Vagina (tissue), 2 donors: ENCODE measurements at places on chromosomes 12 and 14. TPM values are rescaled to one million over a fixed set of nuclear protein-coding genes. Genes with fewer than 3 reads are reported as not detected.

SERPINA1 gene
- 6.1 TPM for total RNA-seq

DHH gene
- 1.5 TPM for total RNA-seq

DNAI7 gene
- 3.4 TPM for total RNA-seq

GYS2 gene
- total RNA-seq, result 0.98 TPM

GRCh38 chr12:28506271-28506670, 316.0 kb downstream of the CCDC91 start:
- H3K27ac ChIP-seq, result no peak overlapping the region
- no peaks in the 10 kb centered on the region for H3K27me3 ChIP-seq
- no peak for DNase-seq
- no peaks in the 10 kb centered on the region for H3K36me3 ChIP-seq
- no peak overlapping the region for H3K4me3 ChIP-seq
- no peaks in the 10 kb centered on the region for H3K4me1 ChIP-seq

GRCh38 chr14:101373690-101374295, 187.5 kb upstream of the DIO3 start:
- no peak overlapping the region for H3K4me3 ChIP-seq
- no peak overlapping the region for H3K27ac ChIP-seq
- DNase-seq, result peak; percentile 81
- peaks cover 17% of the 10 kb centered on the region for H3K4me1 ChIP-seq

DNA sequence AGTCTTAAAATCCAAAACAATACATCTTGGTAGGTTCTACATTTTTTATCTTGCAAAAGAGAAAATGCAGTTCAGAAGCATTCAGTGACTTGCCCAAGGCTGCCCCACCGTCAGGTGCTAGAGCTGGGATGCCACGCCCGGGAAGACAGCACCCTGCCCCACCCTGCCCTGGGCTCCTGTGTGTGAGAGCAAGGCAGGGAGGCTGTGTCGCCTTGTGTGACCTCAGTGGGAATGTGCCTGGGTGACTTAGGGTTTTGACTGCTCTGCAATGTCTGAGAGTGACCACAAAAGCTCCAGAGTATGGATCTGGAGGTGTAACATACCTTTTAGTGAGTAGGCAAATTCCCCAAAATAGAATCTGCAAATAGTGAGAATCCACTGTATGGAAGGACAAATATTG, 60.0 kb downstream of the AACS start:
- H3K27ac ChIP-seq, result no peak overlapping the region
- DNase-seq, result no peak
- no peaks in the 10 kb centered on the region for H3K4me1 ChIP-seq

DNA sequence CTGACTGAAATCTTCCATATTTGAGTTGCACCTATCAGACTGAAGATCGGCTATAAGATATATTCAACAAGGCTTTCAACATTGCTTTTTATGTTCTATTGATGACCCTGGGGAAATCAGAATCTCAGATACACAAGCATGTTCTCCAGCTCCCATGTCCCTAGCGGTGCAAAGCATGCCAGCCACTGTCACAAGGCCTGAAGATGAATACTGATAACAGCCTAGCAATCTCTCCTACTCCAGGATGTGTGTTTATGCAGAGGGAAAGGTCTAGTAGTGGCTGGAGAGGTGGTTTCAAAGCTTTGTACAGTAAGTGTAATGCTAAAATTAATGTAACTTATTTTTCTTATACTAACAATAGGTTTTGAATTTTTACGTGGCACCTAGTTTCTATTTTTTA, 64.6 kb downstream of the SOX5 start:
- H3K27me3 ChIP-seq, result no peaks in the 10 kb centered on the region
- no peak for DNase-seq
- no peak overlapping the region for H3K4me3 ChIP-seq
- H3K4me1 ChIP-seq, result no peaks in the 10 kb centered on the region
- no peaks in the 10 kb centered on the region for H3K36me3 ChIP-seq
- no peak overlapping the region for H3K27ac ChIP-seq

DNA sequence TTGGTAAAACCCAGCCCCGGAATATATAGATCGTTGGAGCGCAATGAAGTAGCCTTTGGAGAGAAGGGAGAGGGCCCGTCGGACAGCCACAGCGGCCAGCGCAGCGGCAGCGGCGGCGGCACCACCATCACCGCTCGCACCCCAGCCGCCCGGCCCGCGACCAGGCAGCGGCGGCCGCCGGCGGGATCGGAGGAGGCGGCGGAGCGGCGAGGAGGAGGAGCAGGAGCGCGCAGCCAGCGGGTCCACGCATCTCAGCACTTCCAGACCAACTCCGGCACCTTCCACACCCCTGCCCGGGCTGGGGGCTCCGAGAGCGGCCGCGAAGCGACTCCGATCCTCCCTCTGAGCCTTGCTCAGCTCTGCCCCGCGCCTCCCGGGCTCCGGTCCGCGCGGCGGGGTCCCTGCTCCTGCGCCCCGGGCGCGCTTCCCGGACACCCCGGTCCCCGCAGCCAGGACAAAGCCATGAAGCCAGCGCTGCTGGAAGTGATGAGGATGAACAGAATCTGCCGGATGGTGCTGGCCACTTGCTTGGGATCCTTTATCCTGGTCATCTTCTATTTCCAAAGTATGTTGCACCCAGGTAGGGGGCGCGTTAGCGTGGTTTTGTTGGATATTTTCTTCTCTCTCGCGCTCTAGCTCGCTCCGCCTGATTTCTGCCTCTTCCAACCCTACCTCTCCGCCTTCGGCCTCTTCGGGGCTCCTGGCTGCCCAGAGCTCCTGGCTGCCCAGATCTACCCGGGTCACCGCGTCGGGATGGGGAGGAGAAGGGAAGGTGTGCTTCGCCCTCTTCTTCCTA, 400 bp downstream of the CHST11 start:
- peak overlapping the region; percentile 82 for H3K27ac ChIP-seq
- H3K4me1 ChIP-seq, result peaks cover 30% of the 10 kb centered on the region
- no peaks in the 10 kb centered on the region for H3K27me3 ChIP-seq
- no peak for DNase-seq

GRCh38 chr14:55706365-55706684, 126.3 kb downstream of the KTN1 start:
- DNase-seq, result no peak
- H3K27me3 ChIP-seq, result no peaks in the 10 kb centered on the region
- H3K4me1 ChIP-seq, result no peaks in the 10 kb centered on the region
- H3K36me3 ChIP-seq, result no peaks in the 10 kb centered on the region

- no peaks in the 10 kb centered on the region for H3K36me3 ChIP-seq
- no peak overlapping the region for H3K4me3 ChIP-seq
- DNase-seq, result no peak
- no peak overlapping the region for H3K27ac ChIP-seq
These were observed 864.2 kb upstream of the MGAT4C start for GRCh38 chr12:87120440-87120839.

GRCh38 chr14:83473416-83474235, 1940.0 kb upstream of the SEL1L start:
- no peak overlapping the region for H3K27ac ChIP-seq
- no peak overlapping the region for H3K4me3 ChIP-seq
- no peaks in the 10 kb centered on the region for H3K27me3 ChIP-seq

DNA sequence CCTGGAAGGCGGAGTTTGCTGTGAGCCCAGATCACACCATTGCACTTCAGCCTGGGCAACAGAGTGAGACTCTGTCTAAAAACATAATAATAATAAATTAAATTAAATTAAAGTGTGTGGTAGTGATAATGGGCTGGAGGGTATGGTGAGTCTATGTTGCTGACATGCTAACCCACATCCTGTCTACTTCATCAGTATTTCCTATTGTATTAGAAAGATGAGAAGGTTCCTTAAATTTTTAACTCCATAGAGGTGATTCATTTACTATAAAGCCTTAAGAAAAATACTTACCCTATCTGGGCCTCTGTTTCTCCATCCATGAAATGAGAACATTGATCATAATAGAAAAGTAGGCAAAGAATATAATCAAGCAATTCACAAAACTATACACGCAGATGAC, 280.5 kb downstream of the FBXL14 start:
- peaks cover 12% of the 10 kb centered on the region for H3K4me1 ChIP-seq
- H3K27me3 ChIP-seq, result no peaks in the 10 kb centered on the region
- H3K36me3 ChIP-seq, result no peaks in the 10 kb centered on the region
- DNase-seq, result no peak
- H3K27ac ChIP-seq, result no peak overlapping the region

GRCh38 chr14:23558346-23559009, 2.4 kb downstream of the THTPA start:
- H3K27me3 ChIP-seq, result no peaks in the 10 kb centered on the region
- peaks cover 34% of the 10 kb centered on the region for H3K4me1 ChIP-seq
- H3K36me3 ChIP-seq, result peaks cover 33% of the 10 kb centered on the region
- DNase-seq, result no peak

- H3K27me3 ChIP-seq, result no peaks in the 10 kb centered on the region
- no peaks in the 10 kb centered on the region for H3K36me3 ChIP-seq
- no peak overlapping the region for H3K4me3 ChIP-seq
- H3K4me1 ChIP-seq, result no peaks in the 10 kb centered on the region
- no peak overlapping the region for H3K27ac ChIP-seq
These were observed 349.9 kb upstream of the PDE3A start for GRCh38 chr12:20018406-20018805.

GRCh38 chr12:92338671-92339070, 193.0 kb upstream of the BTG1 start:
- peaks cover 23% of the 10 kb centered on the region for H3K4me1 ChIP-seq
- H3K27me3 ChIP-seq, result no peaks in the 10 kb centered on the region
- no peak for DNase-seq

GRCh38 chr12:116392061-116392460, 114.6 kb upstream of the MED13L start:
- H3K36me3 ChIP-seq, result no peaks in the 10 kb centered on the region
- peaks cover 10% of the 10 kb centered on the region for H3K4me1 ChIP-seq
- no peak overlapping the region for H3K27ac ChIP-seq
- no peak overlapping the region for H3K4me3 ChIP-seq

GRCh38 chr12:19847294-19848059, 408.2 kb downstream of the AEBP2 start:
- no peak for DNase-seq
- no peaks in the 10 kb centered on the region for H3K27me3 ChIP-seq
- H3K4me3 ChIP-seq, result no peak overlapping the region
- H3K27ac ChIP-seq, result peak overlapping the region; percentile 62

DNA sequence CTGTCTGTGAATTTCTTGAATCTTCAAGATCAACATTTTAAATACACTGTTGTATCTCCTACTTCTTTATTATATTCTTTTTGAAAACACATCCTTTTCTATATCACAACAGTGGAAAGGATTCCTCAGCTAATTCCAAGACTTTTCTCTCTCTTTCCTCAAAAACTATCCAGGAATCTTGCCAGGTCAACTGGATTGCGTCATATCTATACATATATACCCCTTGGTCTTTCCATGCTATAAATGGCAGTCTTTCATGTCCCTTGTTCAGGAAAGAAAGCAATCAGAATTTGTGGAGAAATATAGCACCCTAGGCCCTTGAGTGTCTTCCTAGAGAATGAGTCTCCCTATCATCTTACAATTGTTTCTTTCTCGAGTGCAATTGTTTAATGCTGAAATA, 149.0 kb downstream of the KCNA5 start:
- no peak for DNase-seq
- no peak overlapping the region for H3K4me3 ChIP-seq
- no peaks in the 10 kb centered on the region for H3K27me3 ChIP-seq
- H3K27ac ChIP-seq, result no peak overlapping the region
- no peaks in the 10 kb centered on the region for H3K4me1 ChIP-seq

GRCh38 chr14:31788340-31788739, 227.1 kb downstream of the NUBPL start:
- no peak overlapping the region for H3K27ac ChIP-seq
- H3K36me3 ChIP-seq, result no peaks in the 10 kb centered on the region
- H3K4me1 ChIP-seq, result no peaks in the 10 kb centered on the region
- H3K27me3 ChIP-seq, result no peaks in the 10 kb centered on the region
- no peak for DNase-seq

GRCh38 chr14:55582746-55583145, 2.7 kb downstream of the KTN1 start:
- no peaks in the 10 kb centered on the region for H3K36me3 ChIP-seq
- peaks cover 79% of the 10 kb centered on the region for H3K4me1 ChIP-seq
- H3K4me3 ChIP-seq, result no peak overlapping the region
- H3K27ac ChIP-seq, result no peak overlapping the region
- DNase-seq, result no peak

DNA sequence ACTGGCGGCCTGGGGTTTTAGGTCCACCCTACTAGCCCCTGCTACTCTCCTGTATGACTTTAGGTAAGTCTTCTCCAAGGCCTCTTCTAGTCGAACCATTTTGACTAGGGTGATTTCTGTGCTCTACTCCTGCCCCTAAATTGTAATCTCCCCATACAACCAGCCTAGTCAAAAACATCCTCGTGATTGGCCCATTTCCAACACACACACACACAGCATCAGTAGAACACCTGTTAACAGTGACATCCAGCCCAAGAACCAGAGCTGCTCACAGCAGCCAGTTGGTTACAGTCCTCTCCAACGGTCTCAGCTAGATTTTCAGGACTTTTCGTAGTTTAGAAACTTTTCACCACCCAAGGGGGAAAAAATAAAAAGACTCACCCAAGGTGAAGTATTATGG, 30.9 kb downstream of the NT5DC3 start:
- no peak overlapping the region for H3K4me3 ChIP-seq
- no peak for DNase-seq
- no peak overlapping the region for H3K27ac ChIP-seq
- H3K4me1 ChIP-seq, result peaks cover 36% of the 10 kb centered on the region
- no peaks in the 10 kb centered on the region for H3K36me3 ChIP-seq

GRCh38 chr14:89387922-89388685, 28.9 kb downstream of the FOXN3 start:
- DNase-seq, result no peak
- peaks cover 53% of the 10 kb centered on the region for H3K4me1 ChIP-seq
- H3K27ac ChIP-seq, result no peak overlapping the region
- H3K36me3 ChIP-seq, result no peaks in the 10 kb centered on the region
